LHCN-M2 (cell line): ENCODE measurements at places on chromosomes 2 and 18. TPM values are rescaled to one million over a fixed set of nuclear protein-coding genes. Genes with fewer than 3 reads are reported as not detected.

Gene SULT1C2
- total RNA-seq = 0.06 TPM in 1 of 2 replicates, not detected in the other

Gene CRYGD
- not detected in 2 replicates for total RNA-seq

Gene FBXO48
- 0.64 and 1.0 TPM in 2 replicates for total RNA-seq

Gene TUBA3E
- 0.29 TPM in 1 of 2 replicates, not detected in the other for total RNA-seq

Gene KIAA2012
- total RNA-seq = not detected in 2 replicates

Gene DYNAP
- total RNA-seq = not detected in 2 replicates

GRCh38 chr2:153890576-153890975 is 18.9 kb downstream of the GALNT13 start:
- DNase-seq = no peak

DNA sequence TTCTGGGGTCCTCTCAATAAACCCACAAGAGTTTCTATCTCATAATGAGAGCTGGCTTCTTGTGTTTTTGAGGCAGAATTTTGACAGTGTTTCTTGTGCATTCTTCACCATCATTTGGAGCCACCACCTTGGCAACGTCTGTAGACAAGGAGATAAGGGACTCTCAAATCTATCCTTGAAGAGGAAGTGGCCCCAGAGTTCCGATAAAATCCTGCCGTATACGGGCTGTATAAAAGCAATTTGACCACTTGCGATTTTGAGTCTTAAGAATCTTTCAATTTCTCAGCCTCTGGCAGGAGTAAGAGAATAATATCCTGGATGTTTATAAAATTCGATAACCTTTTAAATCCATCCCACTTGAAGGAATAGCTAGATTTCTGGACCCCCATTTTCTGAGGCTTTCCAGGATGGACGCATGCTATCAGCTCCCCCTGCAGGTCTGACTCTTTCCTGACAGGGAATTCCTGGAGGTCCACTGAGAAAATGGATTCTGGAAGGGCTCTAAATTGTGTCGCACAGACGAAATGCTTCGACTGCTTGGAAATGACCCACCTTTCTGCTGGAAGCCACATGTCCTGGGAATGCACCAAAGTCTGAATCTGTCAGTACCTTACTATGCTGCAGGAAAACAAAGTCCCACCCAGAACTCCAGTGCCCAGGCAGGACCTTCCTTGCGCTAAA is 54.1 kb downstream of the E2F6 start:
- DNase-seq = peak; percentile 41

DNA sequence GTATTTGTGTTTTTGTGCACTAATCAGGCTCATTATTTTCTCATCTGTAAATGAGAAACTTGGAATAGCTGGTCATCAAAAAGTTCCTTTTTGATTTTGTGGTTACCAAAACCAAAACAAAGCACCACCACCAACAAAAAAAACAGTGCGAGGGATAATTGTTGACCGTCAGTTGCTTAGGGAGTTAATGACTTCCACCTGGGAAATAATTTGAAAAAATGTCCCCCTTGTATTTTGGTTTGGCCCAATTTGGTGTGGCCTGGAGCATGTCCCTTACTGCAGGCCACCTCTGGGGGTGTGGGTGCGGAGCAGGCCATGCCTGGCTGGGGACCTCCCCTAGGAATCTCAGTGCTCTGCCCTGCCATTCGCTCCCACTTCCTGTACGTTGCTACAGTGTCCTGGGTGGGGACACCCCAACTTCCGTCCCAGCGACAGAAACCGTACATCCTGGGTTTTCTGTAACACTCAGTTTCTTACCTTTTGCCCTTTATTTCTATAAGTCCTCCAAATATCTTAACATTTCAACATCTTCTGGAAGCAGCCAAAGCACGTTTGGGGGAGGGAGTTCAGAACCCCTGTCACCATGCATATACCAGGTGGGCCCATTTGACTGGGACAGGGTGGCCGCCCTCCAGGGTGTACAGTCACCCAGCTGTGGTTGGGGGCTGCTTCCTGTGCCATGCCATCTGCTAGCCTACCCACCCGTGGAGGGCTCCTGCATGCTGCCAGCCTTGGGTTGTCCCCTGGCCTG is 31.3 kb downstream of the NCK2 start:
- no peak for DNase-seq

DNA sequence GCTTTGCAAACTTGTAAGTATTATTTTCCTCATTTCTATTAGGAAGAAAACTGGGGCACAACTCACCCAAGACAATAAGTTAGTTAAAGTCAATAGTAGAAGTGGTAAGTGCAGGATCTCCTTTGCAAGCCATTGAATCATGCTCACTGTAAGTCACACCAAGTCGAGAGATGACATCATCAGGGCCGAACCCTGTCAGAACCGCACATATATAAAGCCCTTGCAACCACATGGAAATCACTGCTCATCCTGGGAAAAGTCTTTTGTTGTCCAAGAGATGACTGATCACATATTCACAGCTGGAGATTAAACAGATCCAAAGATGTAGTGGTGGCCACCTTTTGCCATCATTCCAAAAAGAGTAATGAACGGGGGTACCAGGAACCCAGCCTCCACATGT is 484.8 kb upstream of the ID2 start:
- DNase-seq = peak; percentile 75

- DNase-seq = peak; percentile 94
Measured at GRCh38 chr2:27703638-27704341, 40.1 kb downstream of the SLC4A1AP start.

DNA sequence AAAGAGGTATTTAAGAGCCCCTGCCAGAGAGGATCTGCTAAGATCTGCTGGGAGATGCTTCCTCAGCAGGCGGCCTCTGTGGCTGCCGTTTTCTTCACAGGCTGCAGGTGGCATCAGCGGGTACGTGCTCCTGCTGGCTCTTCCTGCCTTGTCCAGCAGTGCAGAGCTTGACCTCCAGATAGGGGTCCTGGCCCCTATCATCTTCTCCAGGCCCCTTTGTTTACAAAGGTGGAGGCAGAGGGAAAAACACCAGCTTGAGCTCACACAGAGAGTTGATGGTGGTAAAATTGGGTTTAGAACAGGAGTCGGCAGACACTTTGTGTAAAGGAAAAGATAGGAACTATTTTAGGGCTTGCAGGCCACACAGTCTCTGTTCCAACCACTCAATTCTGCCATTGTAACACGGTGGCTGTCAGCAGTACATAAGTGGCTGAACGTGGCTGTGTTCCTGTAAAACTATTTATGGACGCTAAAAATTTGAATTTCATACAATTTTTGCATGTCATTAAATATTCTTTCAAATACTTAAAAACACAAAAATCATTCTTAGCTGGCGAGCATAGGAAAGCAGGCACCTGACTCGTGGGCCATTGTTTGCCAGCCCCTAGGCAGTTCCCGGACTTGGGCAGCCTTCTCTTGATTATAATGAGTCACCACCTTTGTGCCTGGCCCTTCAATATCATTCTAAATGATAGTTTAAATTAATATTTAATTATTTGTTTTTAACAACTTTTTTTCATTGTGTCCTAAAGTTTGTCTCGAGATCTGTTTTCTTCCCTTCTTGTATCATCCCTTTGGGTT is 98.2 kb upstream of the B3GNT7 start:
- DNase-seq = peak; percentile 32

- no peak for DNase-seq
Measured at GRCh38 chr2:29155578-29155977, 40.4 kb downstream of the CLIP4 start.

DNA sequence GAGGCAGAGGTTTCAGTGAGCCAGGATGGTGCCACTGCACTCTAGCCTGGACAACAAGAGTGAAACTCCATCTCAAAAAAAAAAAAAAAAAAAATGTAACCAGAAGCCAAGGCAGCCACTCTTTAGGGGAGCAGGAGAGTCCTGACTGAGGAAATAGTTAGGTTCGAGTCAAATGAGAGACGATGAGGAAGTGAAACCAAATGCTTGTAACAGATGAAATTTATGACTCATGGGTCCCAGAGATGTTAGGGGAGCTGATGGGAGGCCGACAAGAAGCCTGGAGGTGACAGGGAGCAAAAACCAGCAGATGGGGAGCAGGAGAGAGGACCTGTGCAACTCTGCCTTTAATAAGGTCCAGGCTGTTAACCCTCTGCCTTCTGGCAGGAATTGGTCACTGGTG is 756.1 kb upstream of the DDX18 start:
- DNase-seq = no peak

DNA sequence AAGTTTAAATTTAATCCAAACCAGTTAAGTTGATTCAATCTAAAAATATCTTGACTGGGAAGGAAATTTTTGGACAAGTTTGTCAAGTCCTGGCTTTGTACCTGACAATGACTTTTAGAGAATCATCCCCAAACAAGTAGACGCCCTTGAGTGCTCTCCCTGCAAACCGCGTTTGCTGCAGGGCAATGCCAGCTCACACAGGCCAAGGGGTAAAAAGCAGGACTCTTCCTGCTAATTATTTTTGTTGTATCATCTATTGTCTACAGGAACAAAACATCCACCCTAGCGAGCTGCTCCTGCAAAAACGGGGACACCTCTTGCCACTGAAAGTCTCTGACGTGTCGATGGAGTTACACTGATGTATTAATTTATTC is 10.9 kb downstream of the ID2 start:
- no peak for DNase-seq

DNA sequence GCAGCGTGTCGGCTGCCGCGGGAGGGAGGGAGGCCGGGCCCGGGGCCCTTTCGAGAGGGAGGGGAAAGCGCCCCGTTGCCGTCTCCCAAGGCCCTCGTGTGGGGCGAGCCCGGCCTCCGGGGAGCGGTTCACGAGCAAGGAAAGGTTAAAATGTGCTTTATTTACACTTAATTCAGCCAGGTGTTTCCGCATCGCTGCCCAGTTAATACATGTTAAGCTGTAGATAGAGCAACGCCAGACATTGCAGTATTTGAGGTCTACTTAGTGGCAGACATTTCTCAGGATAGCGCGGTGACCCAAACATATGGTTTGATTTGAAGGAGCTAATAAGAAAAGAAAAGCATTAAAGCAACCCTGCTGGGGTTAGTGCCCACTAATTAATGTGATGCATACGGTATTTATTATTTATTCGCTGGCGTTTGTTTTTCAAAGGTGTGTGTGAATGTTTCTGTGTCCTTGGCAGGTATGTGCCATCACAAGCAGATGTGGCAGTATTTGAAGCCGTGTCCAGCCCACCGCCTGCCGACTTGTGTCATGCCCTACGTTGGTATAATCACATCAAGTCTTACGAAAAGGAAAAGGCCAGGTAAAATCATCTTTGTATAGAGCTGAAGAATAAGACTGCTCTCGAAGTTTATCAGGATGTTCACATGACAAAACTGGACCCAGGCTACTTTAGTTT is 571 bp downstream of the EEF1B2 start:
- no peak for DNase-seq

- DNase-seq = no peak
Measured at GRCh38 chr18:12086249-12086648, 7.4 kb upstream of the ANKRD62 start.

DNA sequence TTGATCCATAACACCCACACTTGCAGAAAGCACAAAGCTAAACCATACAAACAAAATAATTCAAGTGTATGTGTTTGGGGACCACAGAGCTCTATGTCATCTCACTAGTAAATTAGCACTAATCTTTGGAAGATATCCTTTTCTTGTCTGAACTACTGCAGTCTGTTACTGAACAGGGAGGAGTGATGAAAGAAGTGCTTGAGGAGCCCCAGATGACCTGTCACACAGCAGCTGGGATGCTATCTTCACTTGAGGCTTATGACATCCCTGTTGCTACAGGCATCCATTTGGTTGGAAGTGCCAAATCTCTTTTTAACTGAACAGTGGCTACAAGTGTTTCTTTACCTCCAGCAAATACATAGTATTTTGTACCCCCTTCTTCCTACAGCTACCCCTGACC is 386.3 kb upstream of the CHAC2 start:
- DNase-seq = no peak

GRCh38 chr2:62410015-62410453 is 96.0 kb downstream of the TMEM17 start:
- DNase-seq = no peak

DNA sequence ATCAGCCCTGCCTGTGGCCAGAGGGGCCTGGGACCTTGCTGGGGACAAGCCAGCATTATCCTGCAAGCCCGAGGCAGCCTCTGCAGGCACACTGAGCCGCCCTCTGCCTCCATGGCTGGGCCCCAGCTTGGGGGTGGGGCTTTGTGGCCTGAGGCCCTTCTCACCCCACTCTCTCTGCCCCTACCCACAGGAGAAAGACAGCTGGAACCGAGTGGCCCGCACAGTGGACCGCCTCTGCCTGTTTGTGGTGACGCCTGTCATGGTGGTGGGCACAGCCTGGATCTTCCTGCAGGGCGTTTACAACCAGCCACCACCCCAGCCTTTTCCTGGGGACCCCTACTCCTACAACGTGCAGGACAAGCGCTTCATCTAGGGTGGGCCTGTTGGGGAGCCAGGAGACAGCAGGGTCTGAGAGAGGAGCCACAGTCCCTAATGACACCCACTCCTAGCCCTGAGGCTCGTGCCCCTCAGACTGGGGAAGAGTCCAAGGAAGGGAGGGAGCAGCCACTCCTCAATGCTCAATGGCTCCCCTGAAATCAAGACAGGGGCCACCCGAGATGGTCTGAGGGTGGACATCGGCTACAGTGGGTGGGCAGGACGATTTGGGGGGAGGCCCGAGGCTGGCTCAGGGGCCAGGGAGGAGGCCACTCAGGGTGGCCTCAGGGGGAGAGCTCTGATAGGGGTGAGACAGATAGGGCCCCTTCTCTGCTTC is 4.4 kb upstream of the CHRNG start:
- DNase-seq = no peak

DNA sequence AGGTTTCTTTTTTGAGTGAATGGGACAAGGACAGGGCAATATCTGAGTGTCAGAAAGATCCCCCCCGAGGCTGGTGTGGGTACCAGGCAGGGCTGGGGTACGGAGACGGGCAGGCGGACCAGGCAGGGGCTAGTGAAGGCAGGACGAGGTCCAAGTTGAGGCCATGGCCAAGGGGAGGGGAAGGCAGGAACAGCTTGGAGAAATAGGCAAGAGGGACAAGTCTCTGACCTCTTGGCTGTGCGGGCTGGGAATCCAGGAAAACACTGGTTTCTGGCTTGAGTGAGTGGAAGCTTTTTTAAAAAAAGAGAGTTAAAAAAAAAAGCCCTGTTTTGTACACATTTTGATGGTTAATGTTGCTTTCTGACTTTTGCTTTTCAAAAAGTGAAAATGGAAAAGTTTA is 30.3 kb downstream of the ASAP2 start:
- DNase-seq = no peak

GRCh38 chr18:26225022-26225693 is 1.1 kb upstream of the TAF4B start:
- no peak for DNase-seq

DNA sequence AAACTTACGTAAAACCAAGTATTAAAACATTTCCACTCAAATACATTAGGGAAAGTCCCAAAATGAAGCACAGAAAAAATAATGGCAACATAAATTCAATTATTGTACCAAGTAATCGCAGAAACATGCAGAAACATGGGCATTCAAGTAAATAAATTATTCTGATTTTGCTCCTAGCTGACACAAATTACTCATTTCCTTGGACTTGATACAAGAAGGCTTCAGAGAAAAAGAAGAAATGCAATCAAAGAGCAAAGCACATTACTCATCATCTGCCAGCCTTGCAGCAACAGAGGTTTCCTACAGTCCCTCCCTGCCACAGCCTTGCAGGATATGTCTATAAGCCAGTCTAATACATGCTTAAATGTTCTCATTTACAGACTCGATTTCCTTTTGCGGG is 439.8 kb upstream of the LYPD1 start:
- DNase-seq = peak; percentile 57

GRCh38 chr18:37318360-37319355 is 246.9 kb downstream of the CELF4 start:
- no peak for DNase-seq
